Calu3 (cell line): ENCODE measurements at places on chromosomes 12 and 14. TPM values are rescaled to one million over a fixed set of nuclear protein-coding genes. Genes with fewer than 3 reads are reported as not detected.

ZFHX2 gene
- total RNA-seq: 3.7 TPM in 2 replicates

- H3K27ac ChIP-seq: no peak overlapping the region
- peaks cover 7% of the 10 kb centered on the region for H3K36me3 ChIP-seq
- H3K27me3 ChIP-seq: peaks cover 11% of the 10 kb centered on the region
- no peak overlapping the region for H3K4me3 ChIP-seq
- DNase-seq: no peak
Measured at GRCh38 chr12:22333713-22334409, 646 bp downstream of the ST8SIA1 start.

GRCh38 chr14:99257122-99257672 is 14.8 kb downstream of the BCL11B start:
- no peak overlapping the region for H3K27ac ChIP-seq
- no peak for DNase-seq

DUSP6 gene
- total RNA-seq: 108 TPM in 2 replicates

CFAP54 gene
- 0.35 and 1.2 TPM in 2 replicates for total RNA-seq

GRCh38 chr12:75685617-75686225 is 174.3 kb upstream of the KRR1 start:
- no peak overlapping the region for H3K27ac ChIP-seq
- H3K27me3 ChIP-seq: no peaks in the 10 kb centered on the region
- H3K4me3 ChIP-seq: no peak overlapping the region
- DNase-seq: no peak
- no peaks in the 10 kb centered on the region for H3K36me3 ChIP-seq

AMDHD1 gene
- total RNA-seq: 1.2 and 1.6 TPM in 2 replicates

GRCh38 chr12:67911275-67911600 is 78.0 kb upstream of the IFNG-AS1 start:
- no peaks in the 10 kb centered on the region for H3K27me3 ChIP-seq
- no peak for DNase-seq
- H3K36me3 ChIP-seq: no peaks in the 10 kb centered on the region
- no peak overlapping the region for H3K4me3 ChIP-seq
- peaks cover 12% of the 10 kb centered on the region for H3K4me1 ChIP-seq

GRCh38 chr12:130661059-130661458 is 55.0 kb downstream of the RIMBP2 start:
- H3K4me3 ChIP-seq: no peak overlapping the region
- H3K4me1 ChIP-seq: no peaks in the 10 kb centered on the region
- DNase-seq: no peak
- H3K27ac ChIP-seq: no peak overlapping the region
- no peaks in the 10 kb centered on the region for H3K36me3 ChIP-seq

- H3K27ac ChIP-seq: no peak overlapping the region
- no peaks in the 10 kb centered on the region for H3K27me3 ChIP-seq
- no peak for DNase-seq
Measured at GRCh38 chr12:73665193-73665592, 872.4 kb upstream of the ATXN7L3B start.

GRCh38 chr12:130081117-130081805 is 81.0 kb upstream of the FZD10 start:
- H3K4me1 ChIP-seq: no peaks in the 10 kb centered on the region
- H3K27me3 ChIP-seq: no peaks in the 10 kb centered on the region
- H3K36me3 ChIP-seq: no peaks in the 10 kb centered on the region
- DNase-seq: no peak
- no peak overlapping the region for H3K4me3 ChIP-seq

DNA sequence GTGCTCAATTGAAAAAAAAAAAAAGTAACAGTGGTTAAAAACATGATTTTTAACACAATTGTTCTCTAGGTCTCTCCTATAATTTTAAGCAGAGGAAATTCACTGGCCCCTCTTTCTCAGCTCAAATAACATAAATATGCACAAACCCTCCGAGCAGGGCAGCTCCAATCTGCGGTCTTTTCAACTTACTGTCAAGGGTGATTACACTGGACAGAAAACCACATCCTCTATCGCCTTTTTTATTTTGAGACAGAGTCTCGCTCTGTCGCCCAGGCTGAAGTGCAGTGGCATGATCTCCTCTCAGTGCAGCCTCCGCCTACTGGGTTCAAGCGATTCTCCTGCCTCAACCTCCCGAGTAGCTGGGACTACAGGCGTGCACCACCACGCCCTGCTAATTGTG is 16.5 kb upstream of the GABARAPL1 start:
- peaks cover 18% of the 10 kb centered on the region for H3K27me3 ChIP-seq
- DNase-seq: no peak
- no peak overlapping the region for H3K4me3 ChIP-seq
- no peaks in the 10 kb centered on the region for H3K36me3 ChIP-seq
- H3K4me1 ChIP-seq: peaks cover 9% of the 10 kb centered on the region

SLC8B1 gene
- total RNA-seq: 22.8 and 23.8 TPM in 2 replicates

TSPAN8 gene
- 289 and 384 TPM in 2 replicates for total RNA-seq

DNA sequence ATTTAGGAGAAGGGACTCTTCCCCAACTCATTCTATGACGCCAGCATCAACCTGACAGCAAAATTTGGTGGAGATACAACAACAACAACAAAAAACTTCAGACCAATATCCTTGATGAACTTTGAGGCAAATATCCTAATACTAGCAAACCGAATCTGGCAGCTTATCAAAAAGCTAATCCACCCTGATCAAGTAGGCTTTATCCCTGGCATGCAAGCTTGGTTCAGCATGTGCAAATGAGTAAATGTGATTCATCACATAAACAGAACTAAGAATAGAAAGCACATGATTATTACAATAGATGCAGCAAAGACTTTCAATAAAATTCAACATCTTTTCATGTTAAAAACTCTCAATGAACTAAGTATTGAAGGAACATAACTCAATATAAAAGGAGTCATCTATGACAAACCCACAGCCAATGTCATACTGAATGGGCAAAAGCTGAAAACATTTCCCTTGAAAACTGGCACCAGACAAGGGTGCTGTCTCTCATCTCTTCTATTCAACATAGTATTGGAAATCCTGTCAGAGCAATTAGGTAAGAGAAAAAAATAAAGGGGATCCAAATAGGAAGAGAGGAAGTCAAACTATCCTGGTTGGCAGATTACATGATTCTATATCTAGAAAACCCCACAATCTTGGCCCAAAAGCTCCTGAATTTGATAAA is 233.3 kb downstream of the CCDC59 start:
- H3K27me3 ChIP-seq: no peaks in the 10 kb centered on the region
- H3K4me1 ChIP-seq: peaks cover 27% of the 10 kb centered on the region
- no peak for DNase-seq
- H3K27ac ChIP-seq: no peak overlapping the region
- no peak overlapping the region for H3K4me3 ChIP-seq

DNA sequence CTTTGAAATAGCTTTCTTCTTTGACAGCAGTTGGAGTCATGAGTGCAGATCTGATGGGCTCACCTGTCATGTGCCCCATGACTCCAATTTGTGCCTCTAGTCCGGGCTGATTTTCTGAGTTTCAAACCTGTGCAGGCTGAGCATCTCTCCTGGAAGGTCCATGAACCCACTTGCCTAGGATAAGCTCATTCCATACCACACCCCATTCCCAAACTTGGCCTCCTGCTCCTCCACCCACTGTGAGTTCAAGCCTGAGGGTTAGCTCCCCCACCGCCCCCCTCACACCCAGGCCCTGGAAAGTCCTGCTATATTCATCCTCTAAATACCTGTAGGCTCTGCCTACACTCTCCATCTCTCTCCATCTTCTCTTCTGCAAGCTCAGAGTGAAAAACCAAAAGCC is 126.8 kb upstream of the VRK1 start:
- no peaks in the 10 kb centered on the region for H3K36me3 ChIP-seq
- no peak for DNase-seq
- H3K4me3 ChIP-seq: no peak overlapping the region
